ENCODE measurements at places on chromosomes 3 and 15.

GRCh38 chr3:166445865-166446264, 608.6 kb upstream of the BCHE start:
- no peak for DNase-seq

GRCh38 chr3:191502583-191502982, 41.6 kb downstream of the PYDC2 start:
- no peak for DNase-seq

GRCh38 chr3:172415323-172415722, 32.9 kb downstream of the GHSR start:
- no peak for DNase-seq

DNA sequence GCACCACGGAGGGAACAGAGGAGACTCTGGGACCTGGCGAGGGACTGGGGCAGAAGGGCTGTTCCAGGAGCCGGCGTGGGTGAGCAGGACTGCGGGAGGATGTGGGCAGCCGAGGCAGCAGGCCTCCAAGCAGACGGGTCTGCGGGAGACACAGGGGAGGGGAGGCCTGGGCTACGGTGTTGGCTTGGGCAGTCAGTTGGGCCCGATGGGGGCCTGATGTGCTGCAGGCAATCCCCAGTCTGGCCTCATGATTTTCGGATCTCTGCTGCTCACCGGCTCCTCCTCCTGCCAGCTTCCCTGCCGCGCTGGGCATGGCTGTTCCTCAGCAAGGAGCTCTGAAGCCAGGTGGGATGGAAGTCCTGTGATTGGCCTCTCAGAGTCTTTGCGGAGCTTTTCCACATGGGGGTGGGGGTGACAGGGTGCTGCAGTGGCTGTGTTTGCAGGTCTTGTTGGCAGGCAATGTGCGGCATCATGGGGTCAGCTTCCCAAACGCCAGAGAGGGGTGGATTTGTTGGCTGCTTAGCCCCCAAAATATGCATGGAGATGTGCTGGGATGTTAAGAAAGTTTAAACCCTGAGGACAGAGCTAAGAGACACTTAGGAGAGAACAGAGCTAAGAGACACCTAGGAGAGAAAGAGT, 19.3 kb downstream of the MINAR1 start:
- no peak for DNase-seq

DNA sequence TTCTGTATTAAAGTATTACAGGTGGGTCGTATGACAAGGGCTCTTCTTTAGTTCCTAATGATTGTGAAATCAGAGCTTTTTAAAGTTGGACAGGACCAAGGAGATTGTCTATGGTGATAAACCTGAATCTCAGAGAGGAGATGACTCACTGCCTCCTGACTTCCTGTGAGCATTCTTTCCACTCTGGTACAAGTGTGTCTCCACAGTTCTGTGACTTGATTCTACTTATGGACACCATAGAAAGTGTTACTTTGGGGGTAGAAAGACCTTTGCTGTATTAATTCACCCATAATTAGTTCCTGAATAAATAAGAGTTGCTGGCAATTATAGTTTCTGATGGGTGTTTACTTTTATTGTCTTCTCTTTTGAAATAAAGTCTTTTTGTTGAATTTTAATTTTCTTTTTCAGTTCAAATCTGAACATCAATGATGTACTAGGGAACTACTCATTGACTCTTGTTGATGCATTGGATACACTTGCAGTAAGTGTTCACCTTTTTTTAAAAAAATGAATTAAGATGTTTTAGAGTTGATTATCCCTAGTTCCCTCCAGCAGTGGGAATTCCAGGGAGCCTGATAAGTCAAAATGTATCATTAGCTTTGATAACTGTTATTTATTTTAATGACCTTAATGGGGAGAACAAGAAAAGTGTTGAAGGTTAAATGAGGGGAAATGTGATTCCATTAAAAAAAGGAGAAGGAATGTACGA, 7.4 kb downstream of the EDEM1 start:
- DNase-seq: peak; percentile 13

GRCh38 chr3:19348941-19349564, 200.7 kb downstream of the KCNH8 start:
- DNase-seq: peak; percentile 20

DNA sequence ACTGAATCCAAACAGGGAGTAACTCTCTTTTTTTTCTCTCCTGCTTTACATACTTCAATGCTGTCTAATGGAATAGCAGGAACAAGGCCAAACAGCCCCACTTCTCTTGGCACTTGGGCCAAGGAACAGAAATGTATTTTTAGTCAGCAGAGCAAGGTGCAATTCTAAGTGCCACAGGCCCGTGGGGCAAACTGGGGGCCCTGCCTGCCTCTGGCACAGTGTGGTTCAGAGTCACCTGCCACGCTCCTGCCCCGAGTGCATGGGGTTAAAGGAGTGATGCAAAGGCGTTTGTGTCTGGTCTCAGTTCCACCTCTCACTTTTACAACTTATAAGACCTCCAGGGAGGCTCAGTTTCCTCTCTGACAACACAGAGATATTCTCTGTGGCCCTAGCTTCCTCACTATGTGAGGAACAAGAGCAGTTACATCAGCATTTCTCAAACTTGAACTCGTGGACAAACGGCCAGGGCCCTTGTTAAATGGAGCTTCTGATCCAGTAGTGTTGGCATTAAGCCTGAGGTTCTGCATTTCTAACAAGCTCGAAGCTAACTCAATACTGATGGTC, 51.3 kb downstream of the LRIG1 start:
- DNase-seq: no peak

DNA sequence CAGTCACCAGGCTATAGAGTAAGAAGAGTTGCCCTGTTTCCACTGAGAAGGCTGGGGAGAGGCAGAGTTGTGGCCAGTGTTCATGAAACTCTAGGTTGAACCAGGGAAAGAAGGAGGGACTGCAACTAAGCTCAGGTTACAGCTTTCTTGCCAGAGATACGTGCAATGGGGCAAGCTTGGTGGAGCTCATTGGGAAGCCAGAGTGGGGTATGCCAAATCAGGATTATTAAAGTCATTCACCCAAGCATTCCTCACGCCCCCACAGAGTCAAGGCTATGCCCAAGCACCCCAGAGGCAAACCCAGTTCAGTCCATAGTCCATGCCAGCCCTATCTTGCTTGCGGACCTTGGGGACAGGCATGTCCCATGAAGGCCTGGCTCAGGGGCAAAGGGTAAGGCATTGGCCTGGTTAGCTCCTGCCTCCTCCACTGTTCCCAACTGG, 17.6 kb downstream of the SLC6A20 start:
- DNase-seq: peak; percentile 5

GRCh38 chr3:195522254-195523023, 20.7 kb downstream of the PPP1R2 start:
- peak; percentile 12 for DNase-seq

GRCh38 chr15:62344806-62345539, 179.9 kb upstream of the C2CD4B start:
- peak; percentile 25 for DNase-seq

Measured in NCI-H510A treated with DMSO at 0.1 percent for 48 hours (cell line).